Anterior cingulate cortex (tissue), 58 donors: ENCODE measurements at places on chromosomes 1 and 21.

GRCh38 chr21:46287541-46287940 is 1.4 kb downstream of the YBEY start:
- no peak for DNase-seq

DNA sequence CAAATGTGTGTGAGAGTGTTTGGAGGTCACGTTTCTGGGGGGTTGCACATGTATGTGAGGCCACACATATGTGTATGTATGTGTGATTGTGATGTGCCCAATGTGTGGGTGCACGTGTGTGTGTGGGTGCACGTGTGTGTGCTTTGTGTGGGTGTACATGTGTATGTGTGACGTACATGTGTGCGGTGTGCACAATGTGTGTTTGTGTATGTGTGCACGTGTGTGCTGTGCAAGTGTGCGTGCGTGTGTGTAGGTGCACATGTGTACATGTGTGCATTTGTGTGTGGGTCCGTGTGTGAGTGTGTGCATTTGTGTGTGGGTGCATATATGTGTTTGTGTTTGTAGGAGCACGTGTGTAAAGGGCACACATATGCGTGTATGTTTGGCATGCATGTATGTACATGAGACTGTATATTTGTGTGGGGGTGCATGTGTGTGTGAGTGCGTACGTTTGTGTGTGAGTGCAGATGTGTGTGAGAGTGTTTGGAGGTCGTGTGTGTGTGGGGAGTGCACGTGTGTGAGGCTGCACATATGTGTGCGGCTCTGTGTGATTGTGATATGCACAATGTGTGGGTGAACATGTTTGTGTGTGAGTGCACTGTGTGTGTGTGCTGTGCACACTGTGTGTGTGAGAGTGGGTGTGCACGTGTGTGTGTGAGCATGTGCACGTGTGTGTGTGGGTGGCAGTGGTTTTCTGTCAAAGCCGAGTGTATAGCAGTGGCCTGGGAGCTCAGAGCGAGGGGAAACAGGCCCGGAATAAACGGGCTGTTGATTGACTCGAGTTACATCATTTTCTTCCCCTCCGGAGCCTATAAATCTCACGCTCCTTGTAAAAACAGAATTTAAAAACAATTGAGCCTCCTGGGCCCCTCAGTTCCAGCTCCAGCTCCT is 132.7 kb upstream of the ARHGEF16 start:
- DNase-seq: no peak

DNA sequence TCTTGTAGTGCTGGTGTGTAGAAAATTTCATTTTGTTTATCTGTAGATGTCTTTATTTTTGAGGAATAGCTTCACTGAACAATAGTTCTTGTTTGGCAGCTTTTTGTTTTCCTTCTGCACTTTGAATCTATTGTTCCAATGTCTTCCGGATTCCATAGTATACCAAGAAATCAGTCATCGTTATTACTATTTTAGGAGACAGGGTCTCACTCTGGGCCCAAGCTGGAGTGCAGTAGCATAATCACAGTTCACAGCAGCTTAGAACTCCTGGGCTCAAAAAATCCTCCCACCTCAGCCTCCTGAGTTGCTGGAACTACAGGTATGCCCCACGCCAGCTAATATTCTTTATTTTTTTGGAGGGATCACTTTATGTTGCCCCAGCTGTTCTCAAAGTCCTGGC is 67.7 kb upstream of the RGS2 start:
- no peak for DNase-seq

DNA sequence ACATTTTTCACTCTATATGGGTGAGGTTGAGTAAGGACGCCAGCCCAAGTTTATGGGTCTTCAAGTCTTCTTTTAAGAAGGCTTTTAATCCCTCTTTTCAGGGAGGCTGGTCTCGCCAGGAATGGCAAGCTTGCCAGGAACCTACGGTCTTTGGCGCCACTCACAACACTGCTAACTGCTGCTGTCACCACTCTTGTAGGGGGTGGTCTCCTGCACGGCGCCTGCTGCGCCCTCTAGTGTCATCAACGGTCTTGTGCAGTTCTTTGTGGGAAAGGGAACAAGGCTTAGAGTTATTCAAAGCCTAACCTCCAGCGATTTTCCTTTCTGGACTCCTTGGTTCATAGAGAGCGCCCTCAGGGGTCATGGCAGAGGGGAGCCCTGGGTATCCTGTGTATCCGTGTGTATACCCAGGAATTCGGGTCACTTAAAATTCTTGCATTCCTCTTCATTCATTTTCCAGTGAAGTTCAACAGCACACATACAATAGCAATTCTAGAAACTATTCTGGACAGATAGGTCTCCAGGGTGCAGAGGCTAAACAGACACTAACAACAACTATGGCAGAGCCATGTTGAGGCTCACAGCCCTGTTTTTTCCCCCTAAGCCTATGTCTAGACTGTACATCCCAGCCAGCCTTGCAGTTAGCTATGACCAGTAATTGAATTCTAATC is 392.8 kb upstream of the CAMK1G start:
- no peak for DNase-seq

DNA sequence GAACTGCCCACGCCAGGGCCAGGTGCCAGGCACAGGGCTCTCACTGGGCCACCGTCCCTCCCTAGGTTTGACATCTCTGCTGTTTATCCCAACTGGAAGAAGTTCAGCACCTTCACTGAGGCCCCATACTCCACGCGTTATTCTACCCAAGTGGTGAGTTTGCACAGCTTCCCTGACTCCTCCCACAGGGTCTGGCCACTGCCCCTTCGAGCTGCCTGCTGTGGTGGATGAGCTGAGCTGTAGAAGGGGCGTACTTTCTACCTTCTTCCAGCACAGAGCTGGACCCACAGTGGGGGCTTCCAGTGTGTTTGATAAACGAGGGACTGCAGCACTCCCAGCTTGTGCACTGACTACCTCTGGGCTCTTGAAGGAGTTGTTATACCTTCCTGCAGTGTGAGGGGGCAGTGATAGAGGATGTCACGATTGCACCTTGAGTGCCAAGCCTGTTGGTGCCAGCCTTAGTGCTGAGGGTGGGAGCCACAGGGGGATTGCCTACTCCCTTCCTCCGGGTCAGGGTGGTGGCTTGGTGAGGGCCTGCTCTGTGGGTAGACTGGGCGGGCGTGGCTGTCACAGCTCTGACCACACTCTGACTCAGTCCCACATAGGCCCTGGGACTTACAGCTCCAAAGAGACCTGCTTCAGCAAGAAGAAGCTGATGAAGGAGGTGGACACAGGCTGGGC is 5.9 kb upstream of the TTC22 start:
- no peak for DNase-seq

DNA sequence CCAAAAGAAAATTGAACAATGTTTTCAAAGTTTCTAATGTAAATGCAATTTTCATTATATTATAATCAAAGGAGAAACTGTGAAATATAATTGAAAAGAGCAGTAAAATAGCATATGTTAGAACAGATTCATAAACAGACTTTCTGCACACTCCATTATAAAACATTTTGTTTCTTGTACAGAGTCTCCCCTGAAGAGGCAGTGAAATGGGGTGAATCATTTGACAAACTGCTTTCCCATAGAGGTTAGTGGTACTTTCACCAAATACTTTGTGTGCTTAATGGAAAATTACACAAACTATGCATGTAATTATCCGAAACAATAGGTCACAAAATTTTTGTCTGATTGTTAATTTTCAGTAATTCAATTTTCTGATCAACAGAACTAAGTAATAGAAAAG is 1.9 kb downstream of the RGS18 start:
- DNase-seq: no peak

- no peak for DNase-seq
Measured at GRCh38 chr1:26583646-26584485, 54.3 kb downstream of the RPS6KA1 start.

- no peak for DNase-seq
Measured at GRCh38 chr1:30840904-30841598, 67.5 kb downstream of the SDC3 start.

DNA sequence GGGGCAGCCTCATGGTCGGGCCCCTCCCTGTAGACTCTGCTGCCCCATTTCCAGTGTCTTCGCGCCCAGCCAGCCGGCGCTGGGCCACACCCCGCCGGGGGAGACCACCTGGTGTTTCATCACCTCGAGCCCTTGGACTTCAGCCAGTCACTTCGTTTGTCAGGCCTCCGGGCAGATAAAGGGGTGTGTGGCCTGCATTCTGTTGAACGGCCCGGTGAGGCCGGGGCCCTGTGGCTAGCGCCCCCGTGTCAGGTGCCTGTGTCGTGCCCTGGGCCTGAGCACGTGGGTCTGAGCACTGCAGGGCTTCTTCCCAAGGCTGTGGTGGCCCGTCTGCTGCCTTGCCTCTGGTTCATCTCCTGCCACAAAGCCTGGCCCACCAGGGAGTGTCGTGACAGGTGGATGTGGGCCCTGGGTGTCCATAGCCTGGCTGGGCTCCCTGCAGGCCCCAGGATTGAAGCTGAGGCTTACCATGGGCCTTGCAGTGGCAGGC is 65.2 kb upstream of the DIP2A start:
- DNase-seq: no peak

DNA sequence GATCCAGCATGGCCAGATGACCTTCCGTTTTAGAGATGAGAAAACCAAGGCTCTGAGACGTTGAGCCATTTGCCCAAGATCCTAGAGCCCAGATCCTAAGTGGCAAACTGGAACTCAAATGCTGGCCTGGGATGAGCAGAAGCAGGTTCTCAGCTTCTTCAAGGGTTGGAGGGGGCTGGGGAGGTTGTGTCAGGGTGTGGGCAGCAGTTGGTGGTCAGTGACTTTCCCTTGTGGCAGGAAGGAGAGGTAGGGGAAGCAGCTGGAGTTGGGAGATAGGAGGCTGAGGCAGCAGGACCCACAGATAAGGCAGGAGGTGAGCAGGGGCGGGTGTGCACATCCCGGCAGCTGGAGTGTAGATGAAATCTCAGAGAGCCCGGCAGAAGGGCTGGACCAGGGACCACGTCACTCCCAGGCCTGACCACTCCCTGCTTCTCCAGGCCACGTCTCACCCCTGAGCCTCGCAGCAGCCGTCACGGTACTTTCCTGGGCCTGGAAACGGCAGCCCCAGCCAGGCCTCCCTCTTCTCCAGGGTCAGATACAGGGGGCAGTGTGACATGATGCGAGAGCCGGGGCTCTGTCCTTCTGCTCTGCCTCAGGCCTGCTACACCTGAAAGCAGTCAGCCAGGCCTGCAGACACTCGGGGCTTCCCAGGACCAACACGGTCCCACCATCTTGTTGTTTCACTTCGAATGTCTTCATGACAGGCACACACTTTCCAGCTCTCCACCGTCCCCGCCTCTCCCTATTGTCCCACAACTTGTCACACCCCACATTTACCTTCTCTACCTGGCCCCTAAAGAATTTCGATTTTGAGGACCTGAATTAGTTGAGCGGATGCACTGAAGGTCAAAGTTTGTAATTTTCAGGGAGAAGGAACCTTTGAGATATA is 11.5 kb upstream of the LAPTM5 start:
- no peak for DNase-seq
